ENCODE measurements at places on chromosomes 16 and 17. TPM values are rescaled to one million over a fixed set of nuclear protein-coding genes. Genes with fewer than 3 reads are reported as not detected.

DNA sequence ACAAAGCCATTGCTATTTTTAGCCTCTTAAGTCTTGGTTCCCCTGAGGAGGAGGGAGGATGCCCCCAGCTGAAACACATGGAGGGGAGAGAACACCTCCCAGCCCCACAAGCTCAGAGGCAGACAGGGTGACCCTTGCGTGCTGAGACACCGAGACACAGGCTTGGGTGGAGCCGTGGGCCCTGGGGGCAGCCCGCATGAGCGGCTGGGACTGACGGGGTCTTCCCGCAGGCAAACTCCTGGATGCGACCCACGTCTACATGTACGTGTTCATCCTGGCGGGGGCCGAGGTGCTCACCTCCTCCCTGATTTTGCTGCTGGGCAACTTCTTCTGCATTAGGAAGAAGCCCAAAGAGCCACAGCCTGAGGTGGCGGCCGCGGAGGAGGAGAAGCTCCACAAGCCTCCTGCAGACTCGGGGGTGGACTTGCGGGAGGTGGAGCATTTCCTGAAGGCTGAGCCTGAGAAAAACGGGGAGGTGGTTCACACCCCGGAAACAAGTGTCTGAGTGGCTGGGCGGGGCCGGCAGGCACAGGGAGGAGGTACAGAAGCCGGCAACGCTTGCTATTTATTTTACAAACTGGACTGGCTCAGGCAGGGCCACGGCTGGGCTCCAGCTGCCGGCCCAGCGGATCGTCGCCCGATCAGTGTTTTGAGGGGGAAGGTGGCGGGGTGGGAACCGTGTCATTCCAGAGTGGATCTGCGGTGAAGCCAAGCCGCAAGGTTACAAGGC is 9.8 kb downstream of the SLC16A3 start:
- no peaks in the 10 kb centered on the region for H3K27me3 ChIP-seq
- H3K27ac ChIP-seq, result peak overlapping the region; percentile 13
- H3K4me1 ChIP-seq, result peaks cover 60% of the 10 kb centered on the region
- peak; percentile 66 for DNase-seq

GRCh38 chr17:51362811-51363585 is 102.7 kb downstream of the UTP18 start:
- H3K27me3 ChIP-seq, result no peaks in the 10 kb centered on the region
- no peaks in the 10 kb centered on the region for H3K4me1 ChIP-seq
- DNase-seq, result no peak
- H3K4me3 ChIP-seq, result no peak overlapping the region

MMP15 gene
- total RNA-seq, result 0.18 TPM

CCL17 gene
- not detected for total RNA-seq

GRCh38 chr17:9383826-9384225 is 191.8 kb downstream of the STX8 start:
- no peak overlapping the region for H3K27ac ChIP-seq
- H3K4me1 ChIP-seq, result no peaks in the 10 kb centered on the region
- no peak for DNase-seq
- no peak overlapping the region for H3K4me3 ChIP-seq

SLC13A2 gene
- total RNA-seq, result not detected

GRCh38 chr16:30004811-30005242 is 6.0 kb downstream of the DOC2A start:
- no peak for DNase-seq
- H3K27ac ChIP-seq, result no peak overlapping the region
- no peaks in the 10 kb centered on the region for H3K4me1 ChIP-seq
- H3K27me3 ChIP-seq, result peaks cover 6% of the 10 kb centered on the region

GRCh38 chr16:69775563-69775962 is 13.4 kb downstream of the WWP2 start:
- H3K27me3 ChIP-seq, result no peaks in the 10 kb centered on the region
- H3K27ac ChIP-seq, result no peak overlapping the region
- H3K4me3 ChIP-seq, result no peak overlapping the region
- no peaks in the 10 kb centered on the region for H3K36me3 ChIP-seq
- DNase-seq, result no peak

DNA sequence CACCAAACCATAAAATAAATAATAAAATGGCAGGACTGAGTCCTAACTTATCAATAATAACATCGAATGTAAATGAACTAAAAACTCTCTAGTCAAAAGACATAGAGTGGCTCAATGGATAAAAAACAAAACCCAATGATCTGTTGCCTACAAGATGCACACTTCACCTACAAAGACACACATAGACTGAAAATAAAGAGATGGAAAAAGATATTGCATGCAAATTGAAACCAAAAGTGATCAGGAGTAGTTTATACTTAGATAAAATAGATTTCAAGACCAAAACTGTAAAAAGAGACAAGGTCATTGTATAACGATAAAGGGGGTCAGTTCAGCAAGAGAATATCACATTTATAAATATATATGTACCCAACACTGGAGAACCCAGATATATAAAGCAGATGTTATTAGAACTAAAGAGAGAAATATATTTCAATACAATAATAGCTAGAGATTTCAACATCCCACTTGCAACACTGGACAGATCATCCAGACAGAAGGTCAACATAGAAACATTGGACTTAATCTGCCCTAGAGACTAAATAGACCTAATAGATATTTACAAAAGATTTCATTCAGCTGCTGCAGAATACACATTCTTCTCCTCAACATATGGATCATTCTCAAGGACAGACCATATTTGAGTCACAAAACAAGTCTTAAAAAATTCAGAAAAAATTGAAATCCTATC is 29.8 kb downstream of the SLC47A2 start:
- peaks cover 4% of the 10 kb centered on the region for H3K27me3 ChIP-seq
- H3K4me3 ChIP-seq, result no peak overlapping the region
- H3K4me1 ChIP-seq, result no peaks in the 10 kb centered on the region
- no peak overlapping the region for H3K27ac ChIP-seq
- no peak for DNase-seq
- H3K36me3 ChIP-seq, result no peaks in the 10 kb centered on the region

OR3A3 gene
- not detected for total RNA-seq

GRCh38 chr16:70701036-70701435 is 15.2 kb upstream of the MTSS2 start:
- H3K4me1 ChIP-seq, result peaks cover 52% of the 10 kb centered on the region
- no peak overlapping the region for H3K4me3 ChIP-seq
- peak overlapping the region; percentile 80 for H3K27ac ChIP-seq
- H3K27me3 ChIP-seq, result no peaks in the 10 kb centered on the region
- H3K36me3 ChIP-seq, result no peaks in the 10 kb centered on the region

COX11 gene
- total RNA-seq, result 29.4 TPM

GRCh38 chr16:243348-243747 is 8.7 kb downstream of the FAM234A start:
- H3K4me3 ChIP-seq, result no peak overlapping the region
- DNase-seq, result no peak
- H3K4me1 ChIP-seq, result peaks cover 4% of the 10 kb centered on the region
- no peak overlapping the region for H3K27ac ChIP-seq
- no peaks in the 10 kb centered on the region for H3K27me3 ChIP-seq
- H3K36me3 ChIP-seq, result no peaks in the 10 kb centered on the region

MAP3K3 gene
- 24.2 TPM for total RNA-seq

DNA sequence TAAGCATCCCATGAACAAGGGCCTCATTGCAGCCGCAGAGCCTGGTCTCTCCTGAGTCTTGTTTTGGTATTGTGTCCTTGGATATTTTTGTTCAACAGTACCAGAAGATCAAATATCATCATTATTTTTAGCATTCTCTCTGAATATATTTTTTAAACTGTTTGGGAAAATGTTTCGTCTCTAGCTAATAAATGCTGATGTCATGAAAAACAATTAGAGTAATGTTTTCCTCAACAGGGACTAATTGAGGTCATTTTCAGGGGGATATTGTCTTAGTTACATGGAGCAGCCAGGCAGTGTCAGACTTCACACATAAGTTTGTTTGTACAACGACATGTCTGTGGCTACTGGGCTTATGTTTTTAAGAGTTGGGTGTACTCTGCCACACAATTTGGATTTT is 805.3 kb upstream of the SOX9 start:
- H3K4me1 ChIP-seq, result no peaks in the 10 kb centered on the region
- H3K27me3 ChIP-seq, result no peaks in the 10 kb centered on the region
- H3K4me3 ChIP-seq, result no peak overlapping the region
- no peaks in the 10 kb centered on the region for H3K36me3 ChIP-seq
- no peak overlapping the region for H3K27ac ChIP-seq

DNA sequence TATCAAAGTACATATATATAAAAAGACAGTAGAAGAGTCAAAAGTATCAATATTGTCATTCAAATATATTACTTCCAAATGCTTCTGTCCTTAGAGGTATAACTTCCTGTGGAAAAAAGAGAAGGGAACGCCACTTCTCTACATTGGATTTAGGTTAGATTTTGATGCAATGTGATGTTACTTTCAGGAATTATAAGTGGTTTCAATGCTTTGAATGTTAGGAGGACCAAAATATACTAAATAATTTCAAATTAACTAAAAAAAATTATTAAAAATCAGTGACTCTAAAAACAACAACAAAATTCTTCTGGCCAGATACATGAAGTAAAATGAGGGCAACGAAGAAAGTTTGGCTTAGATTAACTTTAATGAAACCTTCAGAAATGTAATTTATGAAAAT is 88.0 kb downstream of the BRIP1 start:
- no peaks in the 10 kb centered on the region for H3K27me3 ChIP-seq
- no peaks in the 10 kb centered on the region for H3K36me3 ChIP-seq
- no peak overlapping the region for H3K4me3 ChIP-seq
- peaks cover 3% of the 10 kb centered on the region for H3K4me1 ChIP-seq

- H3K4me1 ChIP-seq, result peaks cover 3% of the 10 kb centered on the region
- DNase-seq, result peak; percentile 2
- H3K4me3 ChIP-seq, result no peak overlapping the region
- no peak overlapping the region for H3K27ac ChIP-seq
- H3K27me3 ChIP-seq, result no peaks in the 10 kb centered on the region
These were observed 37.6 kb downstream of the ZNF750 start for GRCh38 chr17:82802075-82802780.

GRCh38 chr17:11999696-12000095 is 2.4 kb upstream of the ZNF18 start:
- H3K27me3 ChIP-seq, result no peaks in the 10 kb centered on the region
- no peak overlapping the region for H3K27ac ChIP-seq
- H3K4me3 ChIP-seq, result no peak overlapping the region
- DNase-seq, result no peak
- H3K4me1 ChIP-seq, result no peaks in the 10 kb centered on the region

KRTAP4-3 gene
- total RNA-seq, result not detected

- peaks cover 33% of the 10 kb centered on the region for H3K36me3 ChIP-seq
- H3K4me3 ChIP-seq, result no peak overlapping the region
These were observed 27.6 kb downstream of the PRKAR1A start for GRCh38 chr17:68539548-68540467.

GRCh38 chr17:49338883-49339282 is 23.2 kb downstream of the ZNF652 start:
- no peak overlapping the region for H3K4me3 ChIP-seq
- H3K36me3 ChIP-seq, result no peaks in the 10 kb centered on the region
- H3K4me1 ChIP-seq, result peaks cover 16% of the 10 kb centered on the region
- no peaks in the 10 kb centered on the region for H3K27me3 ChIP-seq
- no peak overlapping the region for H3K27ac ChIP-seq

SLC38A8 gene
- total RNA-seq, result not detected

- H3K36me3 ChIP-seq, result no peaks in the 10 kb centered on the region
- no peak overlapping the region for H3K27ac ChIP-seq
- DNase-seq, result peak; percentile 93
- H3K4me3 ChIP-seq, result no peak overlapping the region
- H3K27me3 ChIP-seq, result peaks cover 2% of the 10 kb centered on the region
These were observed 133.7 kb downstream of the RAB11FIP4 start for GRCh38 chr17:31524926-31525800.

- no peaks in the 10 kb centered on the region for H3K4me1 ChIP-seq
- H3K27me3 ChIP-seq, result no peaks in the 10 kb centered on the region
- H3K27ac ChIP-seq, result no peak overlapping the region
These were observed 40.2 kb downstream of the RBFOX3 start for GRCh38 chr17:79570653-79571052.

DNA sequence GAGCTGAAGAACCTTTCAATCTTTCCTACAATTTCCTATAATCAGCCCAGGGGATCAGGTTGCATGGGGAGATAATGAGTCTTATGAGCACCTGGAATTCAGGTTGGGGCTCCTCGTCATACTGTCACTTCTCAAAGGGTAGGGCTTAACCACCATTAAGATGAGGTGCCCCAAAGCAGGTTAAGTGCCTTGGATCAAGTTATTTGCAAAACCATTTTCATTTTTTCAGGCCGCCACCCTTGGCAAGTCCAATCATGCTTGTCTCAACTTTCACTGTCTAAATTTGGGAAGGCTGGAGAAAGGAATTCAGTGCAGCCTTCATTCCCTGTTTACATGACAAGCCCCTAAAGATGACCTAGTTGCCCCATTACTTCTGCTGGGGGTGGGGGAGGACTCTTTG is 44.9 kb upstream of the TANGO6 start:
- no peak overlapping the region for H3K4me3 ChIP-seq
- DNase-seq, result no peak
- H3K4me1 ChIP-seq, result peaks cover 3% of the 10 kb centered on the region
- no peak overlapping the region for H3K27ac ChIP-seq
- peaks cover 6% of the 10 kb centered on the region for H3K27me3 ChIP-seq

- H3K27me3 ChIP-seq, result peaks cover 4% of the 10 kb centered on the region
- no peak overlapping the region for H3K4me3 ChIP-seq
- H3K27ac ChIP-seq, result no peak overlapping the region
- no peaks in the 10 kb centered on the region for H3K36me3 ChIP-seq
- H3K4me1 ChIP-seq, result no peaks in the 10 kb centered on the region
- no peak for DNase-seq
These were observed 19.2 kb upstream of the MEIOC start for GRCh38 chr17:44637066-44637465.

All from IMR-90 (cell line).